ENCODE measurements at places on chromosomes 11 and 22. TPM values are rescaled to one million over a fixed set of nuclear protein-coding genes. Genes with fewer than 3 reads are reported as not detected.
A peak's percentile ranks its signal among the peaks of the same experiment; 100 is the strongest.

DNA sequence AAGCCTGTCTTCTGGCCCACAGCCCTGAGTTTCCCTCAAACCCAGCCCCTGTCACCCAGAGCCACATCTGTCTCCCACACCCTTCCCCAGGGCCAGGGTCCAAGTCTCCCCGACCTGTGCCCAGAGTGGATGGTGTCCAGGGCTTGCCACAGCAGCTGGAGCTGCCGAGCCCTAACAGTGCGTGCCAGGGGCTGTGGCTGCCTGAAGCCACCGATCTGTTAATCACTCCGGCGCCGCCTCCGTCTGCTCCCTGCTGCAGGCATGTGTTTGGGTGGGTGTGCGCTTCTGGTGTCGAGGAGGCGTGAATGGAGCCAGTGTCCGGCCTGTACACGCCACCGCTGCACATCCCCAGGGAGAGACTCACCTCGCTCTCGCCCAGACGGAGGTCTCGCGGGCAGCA lies 26.1 kb downstream of the SHISAL1 start:
- no peak for DNase-seq

DNA sequence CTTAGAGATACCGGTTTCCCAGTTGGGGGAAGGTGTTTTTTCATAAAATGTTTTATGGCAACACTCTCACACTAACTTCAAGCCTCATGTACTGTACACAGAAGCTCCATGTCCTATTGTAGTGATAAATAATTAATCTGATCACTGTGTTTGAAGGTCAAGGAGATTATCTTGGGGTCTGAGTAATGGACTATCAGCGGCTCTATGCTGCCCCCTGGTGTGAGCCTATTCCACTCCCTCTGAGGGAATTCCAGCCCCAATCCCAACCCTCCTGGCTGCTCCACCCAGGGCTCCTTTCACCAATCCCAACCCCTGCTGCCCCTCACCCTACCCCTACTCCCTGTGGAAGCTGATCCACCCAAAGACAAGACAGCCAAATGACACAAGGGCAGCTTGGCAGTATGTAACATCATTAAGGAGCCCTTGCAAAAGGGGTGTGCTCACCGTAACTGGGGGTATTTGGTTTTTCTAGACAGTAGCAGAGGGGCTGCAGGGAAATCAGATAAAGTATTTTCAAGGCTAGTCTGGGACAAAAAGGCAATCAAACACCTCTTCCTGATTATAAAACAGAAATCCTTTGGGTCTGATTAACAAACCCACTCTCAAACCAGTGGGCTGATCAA lies 22.3 kb downstream of the HPS4 start:
- no peak for DNase-seq

DNA sequence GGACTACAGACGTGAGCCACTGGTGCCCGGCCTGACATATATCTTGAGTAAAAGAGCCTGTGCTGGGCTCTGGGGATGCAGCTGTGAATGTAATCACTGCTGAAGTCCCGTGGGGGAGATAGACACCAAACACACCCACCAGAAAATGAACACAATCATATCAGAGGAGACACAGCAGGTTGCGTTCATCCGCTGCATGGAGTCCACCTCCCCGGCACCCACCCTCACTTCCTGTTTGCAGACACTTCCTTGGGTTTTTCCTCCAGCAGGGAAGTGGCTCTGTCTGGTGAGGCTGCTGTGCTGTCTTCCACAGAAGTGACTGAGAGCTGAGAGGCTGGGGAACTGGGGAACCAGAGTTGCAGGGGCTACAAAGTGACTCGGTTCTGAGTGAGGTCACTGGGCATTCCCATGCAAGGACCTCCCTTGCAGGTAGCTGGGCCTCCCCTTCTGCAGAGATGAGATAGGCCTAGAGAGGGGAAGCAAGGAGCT lies 7.2 kb downstream of the MICALL1 start:
- no peak for DNase-seq

GRCh38 chr11:34830648-34831047 lies 85.5 kb downstream of the APIP start:
- peak; percentile 9 for DNase-seq

GRCh38 chr11:123180166-123180565 lies 14.9 kb downstream of the CLMP start:
- no peak for DNase-seq

DNA sequence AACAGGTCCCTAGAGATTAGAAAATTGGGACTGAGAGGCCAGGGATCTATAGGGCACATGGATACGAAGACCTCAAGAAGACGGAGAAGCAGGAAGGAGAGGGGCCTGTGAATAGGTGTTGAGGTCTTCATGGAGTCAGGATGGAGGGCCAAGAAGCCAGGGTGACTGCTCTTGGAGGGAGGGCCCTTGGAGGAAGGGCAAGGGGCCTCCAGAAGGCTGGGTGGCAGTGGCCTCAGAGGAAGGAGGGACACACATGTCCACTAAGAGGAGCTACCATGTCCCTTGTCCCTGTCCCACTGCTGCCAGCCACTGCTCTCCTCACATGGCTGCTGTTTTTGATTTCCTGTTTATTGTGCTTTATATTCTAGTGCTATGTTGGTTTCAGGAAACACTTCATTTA lies 589.5 kb upstream of the B3GAT1 start:
- DNase-seq: no peak

DNA sequence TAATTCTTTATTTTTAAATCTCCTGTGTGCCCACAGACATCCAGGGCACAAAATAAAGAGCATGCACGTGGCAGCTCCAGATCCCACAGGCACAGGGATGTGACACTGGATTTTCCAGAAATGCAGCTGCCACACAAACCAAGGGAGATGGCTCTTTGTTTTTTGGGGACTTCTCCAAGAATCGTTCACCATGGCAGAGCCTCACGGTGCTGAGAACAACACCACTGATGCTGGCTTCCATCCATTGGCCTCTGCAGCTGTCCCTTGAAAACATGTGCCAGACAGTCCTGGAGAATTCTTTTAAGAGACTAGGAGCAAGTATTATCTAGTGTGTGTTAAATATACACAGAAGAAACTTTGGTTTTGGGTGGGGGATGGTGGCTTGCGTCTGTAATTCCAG lies 108.4 kb upstream of the SLC22A12 start:
- DNase-seq: no peak

GRCh38 chr22:40107851-40108378 lies 69.8 kb upstream of the TNRC6B start:
- DNase-seq: no peak

DNA sequence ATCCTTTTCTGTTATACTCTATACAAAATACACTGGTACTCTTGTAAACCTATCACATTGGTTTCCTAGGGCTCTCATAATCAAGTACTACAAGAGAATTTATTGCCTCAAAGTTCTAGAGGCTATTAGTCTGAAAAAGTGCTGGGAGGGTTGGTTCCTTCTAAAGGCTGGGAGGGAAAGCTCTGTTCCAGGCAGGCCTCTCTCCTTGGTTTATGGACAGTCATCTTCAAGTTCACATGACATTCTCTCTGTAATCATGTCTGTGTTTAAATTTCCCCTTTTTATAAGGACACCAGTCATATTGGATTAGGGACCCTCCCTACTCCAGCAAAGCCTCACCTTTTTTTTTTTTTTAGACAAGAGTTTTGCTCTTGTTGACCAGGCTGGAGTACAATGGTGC lies 9.1 kb downstream of the SLC36A4 start:
- no peak for DNase-seq

- no peak for DNase-seq
These were observed 61.4 kb downstream of the C11orf58 start for GRCh38 chr11:16799890-16800289.

GRCh38 chr11:3786781-3787428 lies 10.4 kb downstream of the NUP98 start:
- no peak for DNase-seq

DNA sequence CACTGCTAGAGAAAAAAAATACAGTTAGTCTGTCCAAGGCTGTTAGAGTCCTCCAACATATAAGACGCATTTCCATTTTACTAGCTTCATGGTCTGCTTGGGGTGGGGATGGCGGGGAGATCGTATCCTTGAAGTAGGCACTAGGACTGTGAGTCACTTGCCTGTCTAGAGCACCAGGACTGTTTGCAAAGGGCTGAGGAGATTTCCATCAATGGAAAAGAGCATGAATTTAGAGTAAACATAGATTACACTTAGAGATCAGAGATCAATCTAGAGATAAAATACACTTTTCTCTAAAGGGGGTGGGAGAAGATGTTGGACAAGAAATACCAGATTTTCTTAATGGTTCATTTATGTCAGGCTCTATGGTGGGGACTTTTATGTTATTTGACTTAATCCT lies 1.7 kb upstream of the MS4A7 start:
- DNase-seq: no peak

DNA sequence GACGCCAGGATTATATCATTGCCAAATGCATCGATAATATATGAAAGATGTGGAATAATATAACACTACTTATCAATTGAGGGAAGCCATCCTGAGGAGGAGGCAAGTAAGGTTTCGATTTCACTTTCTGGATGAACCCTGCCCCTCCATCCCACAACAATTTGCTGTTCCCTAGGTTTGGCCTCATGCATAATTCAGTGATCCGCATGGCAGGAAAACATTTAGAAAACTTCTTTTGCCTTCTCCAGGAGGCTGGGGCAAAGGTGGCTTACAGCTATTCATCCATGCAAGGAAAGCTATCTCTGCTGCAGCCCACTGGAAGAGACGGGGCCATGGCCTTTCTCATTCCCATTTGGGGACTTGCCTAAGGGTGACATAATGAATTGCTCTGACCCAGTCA lies 489.4 kb upstream of the CADM1 start:
- no peak for DNase-seq

DNA sequence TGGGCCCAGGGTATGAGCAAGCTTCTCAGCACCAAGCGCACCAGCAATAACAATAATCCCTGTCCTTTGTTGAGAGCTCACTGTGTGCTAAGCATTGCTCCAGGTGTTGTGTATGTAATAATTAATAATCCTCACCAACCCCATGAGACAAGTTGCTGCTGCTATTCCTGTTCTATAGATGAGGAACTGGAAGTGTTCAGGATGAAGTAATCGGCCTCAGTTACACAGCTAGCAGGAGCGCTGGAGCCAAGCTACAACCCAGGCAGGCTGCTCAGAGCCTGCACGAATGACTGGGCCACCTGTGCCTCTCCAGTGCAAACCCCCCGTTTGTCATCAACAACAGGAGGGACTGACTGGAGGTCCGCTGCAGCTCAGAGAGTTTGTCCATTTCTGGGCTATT lies 35.2 kb upstream of the CECR2 start:
- no peak for DNase-seq

DNA sequence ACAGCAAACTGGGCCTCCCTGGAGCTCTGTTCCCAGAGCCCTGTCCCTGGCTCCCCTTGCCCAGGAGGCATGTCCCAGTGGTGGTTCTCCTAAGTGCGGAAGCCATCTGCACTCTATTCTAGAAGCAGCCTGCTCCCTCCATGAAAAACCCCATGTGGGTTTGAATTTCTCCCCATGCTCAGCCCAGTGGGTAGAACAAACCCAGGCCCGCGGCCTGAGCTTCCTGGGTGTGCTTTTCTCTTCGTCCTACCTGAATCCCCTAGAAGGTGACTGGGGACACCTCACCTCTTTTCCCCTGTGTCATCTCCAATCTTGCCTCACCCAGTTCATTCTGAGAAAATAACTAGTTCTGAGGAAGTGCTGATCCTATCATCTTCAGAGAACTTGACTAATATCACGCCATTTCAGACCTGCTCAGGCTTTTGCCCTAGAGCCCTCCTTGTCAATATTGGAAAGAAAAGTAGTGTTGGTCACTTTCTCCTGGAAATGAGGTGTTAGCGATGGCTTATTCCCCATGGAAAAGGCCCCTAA lies 15.9 kb downstream of the IL10RA start:
- no peak for DNase-seq

MS4A4A gene
- 5.1 TPM for polyA plus RNA-seq

LMNTD2 gene
- polyA plus RNA-seq: 4.6 TPM

TECTA gene
- polyA plus RNA-seq: 2.7 TPM

CARD16 gene
- polyA plus RNA-seq: 1.3 TPM

RTN4R gene
- polyA plus RNA-seq: 7.6 TPM

SCO2 gene
- not detected for polyA plus RNA-seq

ZC3H7B gene
- polyA plus RNA-seq: 96.9 TPM

LDHAL6A gene
- 0.67 TPM for polyA plus RNA-seq

EFEMP2 gene
- polyA plus RNA-seq: 118 TPM

TEX54 gene
- polyA plus RNA-seq: 0.65 TPM

C11orf97 gene
- polyA plus RNA-seq: 0.33 TPM

MS4A6A gene
- polyA plus RNA-seq: 18.0 TPM
